ENCODE measurements at places on chromosomes 7 and 10.

DNA sequence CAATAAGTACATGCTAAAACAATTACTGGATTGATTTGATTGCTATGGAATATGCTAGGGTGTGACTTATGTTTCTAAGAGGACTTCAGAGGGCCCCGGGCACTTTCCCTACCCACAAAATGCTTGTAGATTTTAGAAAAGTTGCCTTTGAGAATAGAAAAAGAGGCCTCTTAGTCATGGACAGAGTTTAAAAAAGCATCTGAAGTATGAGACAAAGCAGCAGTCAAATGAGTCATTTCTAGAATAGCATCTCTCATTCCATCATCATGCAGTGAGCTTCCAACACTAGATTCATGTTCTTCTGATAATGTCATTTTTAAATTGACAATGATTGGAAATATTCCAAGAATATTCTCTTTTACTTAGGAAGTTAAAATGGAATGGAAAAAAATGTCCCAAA lies 675.1 kb upstream of the PCDH15 start:
- no peak for DNase-seq

DNA sequence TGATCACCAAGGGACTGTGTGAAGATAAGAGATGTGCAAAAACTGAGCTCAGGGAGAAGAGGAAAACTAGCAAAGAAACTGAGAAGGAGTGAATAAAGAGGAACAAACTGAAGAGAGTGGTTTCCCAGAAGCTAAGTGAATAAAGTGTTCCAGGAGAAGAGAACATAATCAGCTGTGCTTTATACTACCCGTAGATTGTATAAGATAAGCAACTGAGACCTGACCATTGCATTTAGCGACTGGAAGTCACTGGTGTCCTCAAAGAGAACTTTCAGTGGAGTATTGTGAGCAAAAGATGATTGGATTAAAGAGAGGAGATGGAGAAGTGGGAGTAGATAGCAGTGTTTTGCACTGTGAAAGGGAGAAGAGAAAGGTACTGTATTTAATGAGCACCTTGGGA lies 14.6 kb downstream of the PHTF2 start:
- no peak for DNase-seq

DNA sequence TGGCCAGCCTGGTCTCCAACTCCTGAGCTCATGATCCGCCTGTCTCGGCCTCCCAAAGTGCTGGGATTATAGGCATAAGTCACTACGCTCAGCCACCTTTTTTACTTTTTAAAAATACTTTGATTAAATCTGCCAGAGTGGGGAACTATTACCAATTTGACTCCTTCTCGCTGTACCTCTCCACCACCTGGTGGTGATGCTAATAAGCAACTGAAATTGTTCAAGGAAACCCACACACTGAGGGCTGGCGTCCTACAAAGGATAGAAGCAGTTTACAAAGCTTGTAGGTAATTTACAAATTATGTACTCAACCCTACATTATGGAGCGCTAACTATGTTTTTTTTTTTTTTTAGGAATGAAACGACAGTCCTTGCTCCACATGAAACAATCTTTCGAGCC lies 111.1 kb downstream of the CPED1 start:
- DNase-seq: no peak

GRCh38 chr10:11295492-11295891 lies 277.8 kb downstream of the CELF2 start:
- no peak for DNase-seq

DNA sequence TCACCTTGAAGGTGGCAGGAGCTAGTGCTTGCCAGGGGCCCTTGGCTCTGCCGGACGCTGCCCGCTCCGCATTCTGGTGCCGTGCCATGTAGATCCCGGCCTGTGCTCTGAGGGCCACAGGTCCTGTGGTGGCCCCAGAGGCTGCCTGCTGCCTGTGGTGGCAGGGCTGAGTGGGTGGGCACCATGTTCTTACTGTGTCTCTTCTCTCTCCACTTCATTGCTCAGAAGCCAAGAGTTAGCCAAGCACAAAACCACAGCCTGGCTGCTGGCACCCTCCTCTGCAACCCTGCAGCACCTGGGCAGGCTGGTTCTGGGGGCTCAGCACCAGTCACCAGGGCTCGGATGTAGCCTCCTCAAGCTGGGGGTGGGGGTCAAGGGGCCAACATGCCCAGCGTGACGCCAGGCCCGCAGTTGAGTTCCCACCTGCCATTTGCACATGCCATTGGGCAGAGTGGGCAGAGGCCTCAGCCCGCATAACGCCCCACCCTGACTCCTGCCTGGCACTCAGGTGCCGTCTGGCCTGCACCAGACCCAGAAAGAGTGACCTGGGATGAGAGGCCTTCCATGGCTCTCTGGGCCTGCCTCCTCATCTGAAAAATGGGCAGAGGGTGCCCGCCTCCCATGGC lies 16.3 kb downstream of the ZMIZ1 start:
- no peak for DNase-seq

DNA sequence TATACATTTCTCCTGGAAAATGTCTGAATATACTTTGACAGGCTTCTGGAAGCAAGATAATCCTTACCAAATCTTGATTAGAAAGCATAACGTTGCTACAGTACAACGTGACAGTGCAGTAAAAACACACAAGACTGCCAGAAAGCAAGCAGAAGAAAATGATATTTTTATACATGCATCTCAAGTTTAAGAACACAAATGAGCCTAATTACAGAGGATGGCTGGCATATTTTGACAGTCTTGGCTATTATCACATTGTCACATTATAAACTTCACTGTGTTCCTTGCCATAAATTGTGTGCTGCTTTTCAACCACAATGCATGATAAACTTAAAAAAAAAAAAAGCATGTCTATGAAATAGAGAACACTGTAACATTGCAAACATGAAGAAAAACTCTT lies 4.3 kb downstream of the IKZF5 start:
- no peak for DNase-seq

GRCh38 chr7:42010751-42011150 lies 226.3 kb downstream of the GLI3 start:
- DNase-seq: no peak

DNA sequence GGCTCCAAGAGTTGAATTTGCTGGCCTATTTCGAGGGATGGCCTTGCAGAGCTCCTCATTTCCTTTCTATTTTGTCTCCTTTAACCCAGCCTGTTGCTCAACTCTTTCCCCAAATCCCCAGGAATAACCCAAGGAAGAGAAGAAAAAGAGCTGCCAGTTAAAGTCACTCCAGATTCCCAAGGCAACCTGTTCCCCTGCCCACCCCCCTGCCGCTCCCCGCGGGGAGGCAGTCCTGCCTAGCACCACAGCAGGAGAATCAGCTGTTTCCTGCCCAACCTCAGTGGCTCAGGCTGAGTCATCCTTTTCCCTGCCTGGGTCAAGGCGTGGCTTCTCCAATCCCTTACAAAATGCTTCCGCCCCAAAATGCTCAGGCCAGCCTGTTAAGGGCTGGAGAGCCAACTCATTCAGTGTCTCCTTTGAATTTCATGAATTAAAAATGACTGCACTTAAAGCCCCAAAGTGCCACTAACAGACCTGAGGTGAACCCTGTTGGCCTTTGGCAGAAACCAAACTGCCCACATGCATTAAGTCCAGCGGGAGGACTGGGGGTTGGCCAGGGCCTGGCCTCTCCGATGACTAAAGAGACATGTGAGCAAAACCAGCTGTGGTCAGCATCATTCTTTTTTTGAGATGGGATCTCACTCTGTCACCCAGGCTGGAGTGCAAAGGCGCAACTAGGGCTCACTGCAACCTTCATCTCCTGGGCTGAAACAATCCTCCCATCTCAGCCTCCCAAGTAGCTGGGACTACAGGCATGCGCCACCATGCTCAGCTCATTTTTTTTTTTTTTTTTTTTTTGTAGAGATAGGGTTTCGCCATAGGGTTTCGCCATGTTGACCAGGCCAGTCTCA lies 83.2 kb upstream of the KIF5B start:
- no peak for DNase-seq

- no peak for DNase-seq
Observed at GRCh38 chr7:131858611-131859010, 302.2 kb upstream of the PODXL start.

- DNase-seq: no peak
Observed at GRCh38 chr7:50336894-50337703, 32.6 kb downstream of the IKZF1 start.

DNA sequence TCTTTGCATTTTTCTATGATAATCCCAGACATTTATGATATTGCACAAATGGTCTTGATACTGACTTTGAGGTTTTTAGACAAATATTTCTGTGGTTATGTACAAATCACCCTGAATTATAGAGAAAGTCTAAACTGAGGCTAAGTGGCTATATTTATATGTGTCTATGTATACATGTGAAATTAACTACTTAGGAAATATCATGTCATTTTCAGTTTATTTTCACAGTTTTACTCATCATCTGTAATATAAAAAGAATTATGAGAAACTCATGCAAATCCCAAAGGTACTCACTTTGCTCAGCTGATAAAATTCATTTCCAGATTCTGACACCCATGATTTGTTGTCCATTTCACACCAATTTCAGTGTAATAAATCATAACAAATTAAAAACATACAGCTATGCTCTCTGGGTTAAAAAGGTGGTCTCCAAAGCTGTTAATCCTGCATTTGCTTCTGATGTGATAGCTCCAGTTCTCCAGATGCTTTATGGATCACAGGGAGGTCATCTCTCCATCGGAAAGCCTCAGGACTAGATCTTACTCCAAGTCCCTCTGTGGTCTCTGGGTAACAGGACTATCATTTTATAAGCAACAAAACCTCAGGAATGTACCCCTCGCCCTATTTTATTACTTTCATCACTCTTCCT lies 673.9 kb downstream of the PARD3 start:
- no peak for DNase-seq

- DNase-seq: peak; percentile 42
Observed at GRCh38 chr7:101815826-101816594, 1.4 kb upstream of the CUX1 start.

- no peak for DNase-seq
Observed at GRCh38 chr10:74013004-74013403, 15.1 kb downstream of the VCL start.

DNA sequence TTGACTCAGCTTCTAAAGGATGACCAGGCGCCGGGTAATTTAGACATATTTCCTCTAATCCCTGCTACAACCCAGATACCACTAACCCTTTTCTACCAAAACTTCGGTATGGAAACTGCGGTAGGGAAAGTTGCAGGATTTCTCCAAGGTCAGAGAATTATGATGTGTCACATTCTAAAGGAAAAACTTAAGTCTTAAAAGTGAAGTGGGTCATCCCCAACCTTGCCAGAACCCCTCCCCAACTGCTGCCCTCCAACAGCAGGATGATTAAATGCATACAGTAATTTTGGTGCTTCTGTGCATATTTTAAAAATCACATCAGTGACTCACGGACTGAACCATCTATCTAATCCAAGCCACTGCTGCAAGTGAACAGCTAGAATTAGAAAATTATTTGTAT lies 52.7 kb downstream of the GRB10 start:
- no peak for DNase-seq

DNA sequence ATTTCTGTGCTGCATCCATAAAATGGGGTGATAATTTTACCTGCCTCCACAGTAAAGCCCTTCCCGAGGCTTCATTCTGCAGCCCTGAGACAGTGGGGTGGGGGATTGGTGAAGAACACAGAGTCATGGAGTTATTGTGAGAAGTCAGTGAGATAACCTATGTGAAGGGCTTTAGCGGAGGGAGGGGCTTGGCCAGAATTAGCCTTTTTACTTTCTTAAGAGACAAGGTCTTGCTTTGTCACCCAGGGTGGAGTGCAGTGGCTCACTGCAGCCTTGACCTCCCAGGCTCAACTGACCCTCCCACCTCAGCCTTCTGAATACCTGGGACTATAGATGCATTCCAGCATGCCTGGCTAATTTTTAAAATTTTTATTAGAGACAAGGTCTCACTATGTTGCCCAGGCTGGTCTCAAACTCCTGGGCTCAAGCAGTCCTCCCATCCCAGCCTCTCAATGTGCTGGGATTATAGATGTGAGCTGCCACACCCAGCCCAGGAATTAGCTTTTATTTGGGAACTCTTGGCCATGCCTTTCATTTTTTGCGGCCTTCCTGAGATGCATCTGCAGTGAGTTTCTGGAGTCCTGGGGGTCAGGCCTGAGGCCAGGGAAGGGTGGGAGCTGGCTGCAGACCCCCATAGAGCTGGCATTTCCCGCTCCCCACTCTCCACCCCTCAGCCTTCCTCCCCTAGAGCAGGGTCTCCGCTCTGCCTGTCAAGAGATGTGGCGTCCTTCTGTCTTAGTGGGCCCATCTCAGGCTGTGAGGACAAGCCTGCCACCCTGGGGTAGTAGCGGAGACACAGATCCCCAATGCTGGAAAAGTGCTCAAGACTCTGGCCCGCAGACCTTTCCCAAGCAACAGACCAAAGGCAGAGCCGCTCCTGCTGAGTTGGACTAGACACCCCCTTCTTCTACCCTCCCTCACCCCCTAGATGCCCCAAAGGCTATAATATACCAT lies 77.0 kb downstream of the ZMIZ1 start:
- no peak for DNase-seq

DNA sequence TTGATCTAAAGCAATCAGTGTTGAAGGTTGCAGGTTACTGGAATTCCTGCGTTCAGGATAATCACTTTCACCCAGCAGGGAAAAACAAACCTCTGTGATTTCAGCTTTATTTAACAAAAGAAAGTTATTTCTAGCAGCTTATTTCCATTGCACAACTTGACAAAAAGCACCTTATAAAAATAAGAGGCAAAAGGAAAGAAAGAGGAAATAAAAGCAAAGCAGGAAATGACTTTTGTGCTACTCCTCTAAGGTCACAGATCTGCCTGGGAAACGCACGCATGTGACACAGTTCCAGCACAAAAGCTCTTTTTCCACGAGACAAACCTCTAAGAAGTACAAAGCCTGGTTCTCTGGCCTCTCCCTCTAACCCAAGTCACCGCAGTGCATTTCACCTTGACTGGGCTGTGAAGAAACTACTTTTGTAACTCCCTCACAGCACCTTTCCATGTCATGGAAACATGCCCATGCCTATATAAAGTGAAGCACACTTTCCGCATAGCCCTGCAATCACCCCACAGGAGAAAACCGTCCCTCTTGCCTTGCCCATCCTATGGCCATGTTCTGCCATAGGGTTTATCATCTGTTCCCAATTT lies 870 bp downstream of the ANK3 start:
- no peak for DNase-seq

DNA sequence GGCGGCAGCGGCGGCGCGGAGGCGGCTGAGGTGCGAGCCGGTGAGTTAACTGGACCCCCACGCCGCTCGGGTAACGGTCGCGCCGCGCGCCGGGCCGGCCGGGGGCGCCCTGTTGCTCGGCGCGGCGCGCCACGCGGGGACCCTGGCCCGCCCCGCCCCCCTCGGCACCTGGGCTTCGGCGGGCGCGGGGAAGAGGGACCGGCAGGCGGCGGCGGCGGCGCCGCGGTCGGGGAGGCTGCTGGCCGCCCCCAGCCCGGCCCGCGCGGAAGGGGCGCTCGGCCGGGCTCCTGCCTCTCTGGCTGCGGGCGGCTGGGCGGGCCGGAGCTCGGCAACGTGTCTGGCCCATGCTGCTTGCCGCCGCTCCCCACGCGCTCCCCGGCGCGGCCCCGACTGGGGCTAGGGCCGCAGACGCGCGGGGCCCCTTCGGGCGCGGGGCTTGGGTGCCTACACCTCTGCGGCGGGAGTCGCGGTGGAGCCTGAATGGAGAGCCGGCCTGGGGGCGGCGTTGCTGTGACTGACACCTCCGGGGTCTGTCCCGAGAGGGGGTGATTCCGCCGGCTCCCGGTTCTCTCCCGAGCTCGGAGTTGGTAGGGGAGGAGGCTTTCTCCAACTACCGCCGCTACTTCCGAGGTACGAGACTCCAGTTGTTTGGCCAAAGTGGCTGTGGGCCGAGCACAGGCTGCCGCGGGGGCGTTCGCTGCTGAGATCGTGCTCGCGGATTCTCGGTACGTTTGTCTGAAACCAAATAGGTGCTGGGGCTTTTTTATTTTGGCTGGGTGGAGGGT lies 494 bp downstream of the PALS2 start:
- DNase-seq: peak; percentile 38
